ENCODE measurements at places on chromosomes 3 and 15.

DNA sequence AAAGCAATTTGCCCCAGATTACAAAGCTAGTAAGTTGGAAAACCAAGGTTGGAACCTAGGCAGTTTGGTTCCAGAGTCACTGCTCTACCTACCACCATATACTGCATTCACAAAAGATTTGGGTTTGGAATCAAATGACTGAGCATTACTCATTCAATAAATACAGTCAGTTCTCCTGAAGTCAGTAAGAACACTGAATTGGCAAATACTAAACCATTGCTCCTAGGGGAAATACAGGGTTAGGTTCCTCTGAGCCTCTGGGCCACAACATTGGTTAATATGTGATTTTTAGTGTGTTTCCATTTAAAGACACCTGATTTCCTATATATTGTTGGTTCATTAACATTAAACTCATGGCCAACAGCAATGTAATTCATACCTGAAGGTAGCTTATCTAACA, 2.1 kb upstream of the EIF5A2 start:
- no peak for DNase-seq

DNA sequence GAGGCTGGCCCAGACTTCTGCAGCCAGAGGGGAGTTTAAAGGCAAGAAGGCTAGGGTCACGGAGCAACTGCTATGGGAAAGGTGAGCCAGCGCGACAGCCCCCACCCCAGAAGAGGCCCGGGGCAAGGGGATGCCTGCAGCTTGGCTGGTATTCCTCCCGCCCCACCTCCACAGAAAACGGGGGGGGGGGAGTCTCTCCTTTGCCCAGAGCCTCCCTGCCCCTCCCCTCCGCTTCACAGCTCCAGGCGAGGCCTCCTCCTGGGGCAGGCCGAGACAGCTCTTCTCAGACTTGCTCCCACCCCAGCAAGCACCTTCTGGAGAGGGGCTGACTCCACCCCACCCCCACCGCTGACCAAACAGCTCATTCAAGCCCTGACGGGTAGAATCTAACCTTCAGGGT, 13.4 kb downstream of the ANP32A start:
- DNase-seq, result no peak

- peak; percentile 21 for DNase-seq
These were observed 42.8 kb upstream of the RNU6-1 start for GRCh38 chr15:67882487-67883233.

GRCh38 chr15:73282567-73283365, 86.0 kb downstream of the HCN4 start:
- DNase-seq, result no peak

DNA sequence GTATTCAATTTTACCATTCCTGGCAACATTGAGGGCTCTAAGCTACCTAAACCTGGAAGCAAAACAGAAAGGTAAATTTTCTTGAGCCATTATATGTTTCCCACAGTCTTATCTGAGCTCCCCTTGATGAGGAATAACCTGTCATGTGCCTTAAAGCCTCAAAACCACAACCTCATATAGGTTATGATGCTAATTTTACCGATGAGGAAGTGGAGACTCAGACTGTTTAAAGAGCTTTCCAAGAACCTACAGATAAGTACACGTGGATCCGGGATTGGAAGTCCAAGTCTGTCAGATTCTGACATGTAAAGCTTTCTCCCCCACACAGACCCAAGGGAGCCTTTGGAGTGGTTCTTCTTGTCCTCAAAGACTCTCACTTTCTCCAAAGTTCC, 140.5 kb downstream of the SEMA6D start:
- DNase-seq, result no peak

GRCh38 chr3:77189684-77190083, 149.8 kb downstream of the ROBO2 start:
- DNase-seq, result no peak

GRCh38 chr15:56783156-56783856, 50.0 kb upstream of the ZNF280D start:
- no peak for DNase-seq

DNA sequence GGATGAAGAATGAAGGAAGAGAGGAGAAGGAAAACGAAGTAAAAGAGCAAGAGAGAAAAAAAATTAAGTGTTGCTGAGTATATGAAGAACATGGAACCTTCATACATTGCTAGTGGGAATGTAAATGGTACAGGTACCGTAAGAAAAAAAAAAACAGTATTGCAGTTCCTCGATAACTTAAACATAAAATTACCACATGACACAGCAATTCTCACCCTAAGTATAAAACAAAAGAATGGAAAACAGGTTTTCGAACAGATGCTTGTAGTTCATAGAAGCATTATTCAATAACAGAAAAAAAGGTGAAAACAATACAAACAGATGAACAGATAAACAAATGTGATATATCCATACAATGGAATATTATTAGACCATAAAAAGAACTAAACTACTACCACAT, 51.6 kb downstream of the SENP7 start:
- no peak for DNase-seq

DNA sequence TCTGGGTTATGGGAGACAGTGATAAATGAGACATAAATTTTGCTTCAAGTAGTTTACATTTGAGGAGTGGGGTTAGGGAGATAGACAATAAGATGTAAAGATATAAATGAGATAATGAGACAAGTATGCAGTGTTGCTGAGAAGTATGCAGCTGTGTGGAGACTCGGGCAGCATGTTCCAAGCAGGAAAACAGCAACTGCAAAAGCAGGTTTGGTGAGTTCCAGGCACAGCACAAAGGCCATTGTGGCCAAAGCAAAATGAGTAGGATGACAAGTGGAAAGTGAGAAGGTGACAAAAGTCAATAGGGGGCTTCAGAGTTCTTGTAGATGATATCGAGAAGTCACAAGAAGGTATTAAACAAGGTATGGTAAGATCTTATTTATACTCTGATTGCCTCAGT, 259.1 kb upstream of the PEX5L start:
- DNase-seq, result no peak

DNA sequence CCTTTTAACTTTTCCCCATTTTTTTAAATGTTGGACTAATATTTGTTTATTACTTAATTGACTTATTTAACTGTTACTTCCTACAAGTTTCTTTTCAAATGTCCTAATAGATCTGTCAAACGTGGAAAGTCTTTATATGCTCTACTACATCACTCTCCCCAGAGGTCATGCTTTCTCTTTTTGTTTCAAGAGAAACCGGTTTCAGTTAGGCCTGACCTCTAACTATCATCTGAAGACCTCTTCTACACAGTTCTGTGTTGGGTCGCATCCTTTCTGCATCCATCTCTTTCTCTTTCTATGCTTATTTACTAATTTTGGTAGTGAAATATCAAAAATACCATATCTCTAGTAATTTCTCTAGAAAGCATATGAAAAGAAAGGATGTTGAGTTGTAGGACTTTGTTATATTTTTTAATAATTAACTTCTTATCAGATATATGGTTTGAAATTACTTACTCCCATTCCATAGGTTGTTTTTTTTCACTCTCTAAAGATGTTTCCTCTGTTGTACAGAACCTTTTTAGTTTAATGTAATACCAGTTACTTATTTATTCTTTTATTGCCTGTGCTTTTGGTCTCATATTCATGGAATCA, 781.2 kb upstream of the ARPP21 start:
- DNase-seq, result no peak

- no peak for DNase-seq
These were observed 238.7 kb downstream of the ISL2 start for GRCh38 chr15:76575274-76575673.

GRCh38 chr3:119098619-119099222, 47.2 kb upstream of the TEX55 start:
- no peak for DNase-seq

Measured in osteocyte (in vitro differentiated cells).